ENCODE measurements at places on chromosomes 16 and 17. TPM values are rescaled to one million over a fixed set of nuclear protein-coding genes. Genes with fewer than 3 reads are reported as not detected.

- H3K4me3 ChIP-seq: no peak overlapping the region
- peaks cover 7% of the 10 kb centered on the region for H3K4me1 ChIP-seq
- no peaks in the 10 kb centered on the region for H3K27me3 ChIP-seq
- H3K27ac ChIP-seq: no peak overlapping the region
- H3K36me3 ChIP-seq: no peaks in the 10 kb centered on the region
- DNase-seq: no peak
Observed at GRCh38 chr17:14557480-14557879, 256.6 kb downstream of the HS3ST3B1 start.

- DNase-seq: no peak
- H3K4me1 ChIP-seq: no peaks in the 10 kb centered on the region
- H3K36me3 ChIP-seq: peaks cover 11% of the 10 kb centered on the region
- no peak overlapping the region for H3K27ac ChIP-seq
- H3K27me3 ChIP-seq: no peaks in the 10 kb centered on the region
Observed at GRCh38 chr17:9538626-9539025, 37.0 kb downstream of the STX8 start.

The SEPTIN1 gene
- total RNA-seq: 259 TPM

The CSH2 gene
- not detected for total RNA-seq

- peaks cover 18% of the 10 kb centered on the region for H3K36me3 ChIP-seq
- H3K4me3 ChIP-seq: no peak overlapping the region
Observed at GRCh38 chr17:29458066-29458465, 67.9 kb downstream of the TAOK1 start.

The PMFBP1 gene
- total RNA-seq: 1.0 TPM

The CCL1 gene
- total RNA-seq: not detected

The CDH1 gene
- total RNA-seq: 2.4 TPM

The SLC5A11 gene
- 4.2 TPM for total RNA-seq

GRCh38 chr17:79573196-79573896 lies 37.5 kb downstream of the RBFOX3 start:
- no peak overlapping the region for H3K27ac ChIP-seq
- H3K36me3 ChIP-seq: no peaks in the 10 kb centered on the region
- peaks cover 41% of the 10 kb centered on the region for H3K27me3 ChIP-seq
- H3K4me1 ChIP-seq: no peaks in the 10 kb centered on the region

The OMG gene
- 0.80 TPM for total RNA-seq

The MMP28 gene
- total RNA-seq: 3.4 TPM

GRCh38 chr16:63461248-63461841 lies 1425.1 kb upstream of the CDH8 start:
- H3K27ac ChIP-seq: no peak overlapping the region
- H3K4me3 ChIP-seq: no peak overlapping the region
- no peak for DNase-seq
- H3K36me3 ChIP-seq: no peaks in the 10 kb centered on the region

The KCTD13 gene
- total RNA-seq: 87.3 TPM

DNA sequence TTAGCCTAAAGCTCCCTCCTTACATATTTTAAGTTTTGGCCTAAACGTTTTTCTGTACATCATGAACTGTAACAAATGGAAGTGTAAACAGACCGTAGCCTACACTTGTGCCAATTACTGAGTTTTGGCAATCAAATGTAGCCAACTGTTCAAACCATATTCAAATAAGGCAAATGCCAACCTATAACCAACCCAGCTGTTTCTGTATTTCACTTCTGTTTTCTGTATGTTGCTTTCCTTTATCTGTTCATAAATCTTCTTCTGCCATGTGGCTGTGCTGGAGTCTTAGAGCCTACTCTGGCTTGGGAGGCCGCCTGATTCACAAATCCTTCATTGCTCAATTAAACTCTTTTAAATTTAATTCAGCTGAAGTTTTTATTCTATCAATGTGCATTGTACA lies 6.9 kb upstream of the C16orf78 start:
- H3K27me3 ChIP-seq: peaks cover 4% of the 10 kb centered on the region
- no peak for DNase-seq
- no peak overlapping the region for H3K4me3 ChIP-seq
- no peaks in the 10 kb centered on the region for H3K4me1 ChIP-seq
- H3K27ac ChIP-seq: no peak overlapping the region

GRCh38 chr16:23072769-23073549 lies 76.3 kb downstream of the USP31 start:
- no peak overlapping the region for H3K4me3 ChIP-seq
- H3K4me1 ChIP-seq: no peaks in the 10 kb centered on the region

The KIF18B gene
- total RNA-seq: 0.38 TPM

The SLC5A10 gene
- total RNA-seq: not detected

DNA sequence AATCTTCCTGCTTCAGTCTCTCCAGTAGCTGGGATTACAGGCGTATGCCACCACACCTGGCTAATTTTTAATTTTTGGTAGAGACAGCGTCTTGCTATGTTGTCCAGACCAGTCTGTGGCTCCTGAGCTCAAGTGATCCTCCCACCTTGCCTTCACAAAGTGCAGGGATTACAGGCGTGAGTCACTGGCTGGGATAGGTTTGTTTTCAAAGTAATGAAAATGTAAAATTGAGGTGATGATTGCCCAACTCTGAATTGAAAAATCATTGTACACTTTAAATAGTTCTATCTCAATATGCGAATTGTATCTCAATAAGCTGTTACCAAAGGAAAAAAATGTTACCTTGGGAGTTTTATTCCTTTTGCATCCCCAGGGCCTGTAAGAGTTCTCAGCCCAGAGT lies 1.2 kb upstream of the AMFR start:
- no peak for DNase-seq
- H3K4me1 ChIP-seq: peaks cover 7% of the 10 kb centered on the region
- no peaks in the 10 kb centered on the region for H3K36me3 ChIP-seq
- H3K4me3 ChIP-seq: no peak overlapping the region
- H3K27ac ChIP-seq: no peak overlapping the region

DNA sequence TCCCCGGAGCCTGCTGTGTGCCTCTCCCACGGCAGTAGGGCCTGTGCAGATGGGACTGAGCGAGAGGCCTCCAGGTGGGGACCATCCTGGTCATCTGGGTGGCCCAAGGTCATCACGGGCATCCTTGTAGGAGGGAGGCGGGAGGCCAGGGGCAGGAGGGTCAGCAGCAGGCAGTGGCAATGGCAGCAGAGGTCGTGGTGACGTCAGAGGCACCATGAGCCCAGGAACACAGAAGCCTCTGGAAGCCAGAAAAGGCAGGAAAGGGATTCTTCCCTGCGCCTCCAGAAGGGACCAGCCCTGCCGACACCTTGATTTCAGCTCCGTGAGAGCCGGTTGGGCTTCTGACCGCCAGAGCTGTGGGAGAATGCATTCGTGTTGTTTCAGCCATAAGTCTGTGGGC lies 190.3 kb downstream of the BANP start:
- H3K27ac ChIP-seq: no peak overlapping the region
- H3K4me3 ChIP-seq: no peak overlapping the region
- peaks cover 5% of the 10 kb centered on the region for H3K27me3 ChIP-seq
- no peaks in the 10 kb centered on the region for H3K36me3 ChIP-seq
- DNase-seq: no peak
- H3K4me1 ChIP-seq: no peaks in the 10 kb centered on the region

The VTN gene
- 1.9 TPM for total RNA-seq

DNA sequence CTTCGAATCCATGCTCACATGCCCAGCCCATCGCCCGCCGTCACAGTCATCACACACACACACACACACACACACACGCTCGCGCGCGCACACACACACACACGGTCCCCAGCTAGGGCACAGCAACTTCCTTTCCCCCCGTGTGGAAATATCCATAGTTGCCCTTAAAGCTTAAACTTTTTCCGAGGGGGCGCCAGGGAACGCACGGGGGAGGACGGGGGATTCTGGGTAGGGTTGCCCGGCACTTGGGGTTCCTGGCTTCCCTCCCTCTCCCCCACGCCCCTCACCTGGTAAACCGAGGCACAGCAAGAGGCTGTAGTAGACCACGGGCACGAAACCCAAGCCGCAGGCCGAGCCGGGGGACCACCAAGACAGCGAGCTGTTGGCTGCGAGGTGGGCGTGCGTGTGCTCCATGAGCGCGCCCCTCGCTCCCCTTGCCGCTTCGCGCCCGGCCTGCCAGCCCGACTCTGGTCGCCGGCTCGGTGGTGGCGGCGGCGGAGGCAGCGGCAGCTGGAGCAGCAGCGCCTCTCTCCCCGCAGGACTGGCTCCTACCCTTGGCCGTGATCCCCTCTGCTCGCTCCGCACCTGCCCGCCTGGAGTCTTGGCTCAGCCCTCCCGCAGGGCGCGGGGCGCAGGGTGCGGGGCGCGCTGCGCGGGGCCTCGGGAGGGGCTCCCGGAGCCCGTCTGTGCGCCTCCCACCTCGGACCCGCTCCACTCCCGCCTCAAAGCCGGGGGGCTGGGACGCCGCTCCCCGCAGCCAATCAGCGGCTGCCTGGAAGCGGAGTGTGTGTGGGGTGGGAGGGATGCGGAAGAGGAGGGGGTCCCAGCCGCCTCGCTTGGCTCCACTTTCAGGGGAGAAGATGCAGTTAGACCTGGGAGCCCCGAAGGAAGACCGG lies at the start of gene GPR139:
GPR139 (minus strand) TSS at position 688 of the 896 bp plus-strand sequence; CDS start at position 414, 274 bp downstream.
- no peak within 1 kb of the TSS for H3K4me3 ChIP-seq
- H3K27ac ChIP-seq: no peak within 1 kb of the TSS
- H3K4me1 ChIP-seq: no peaks in the 10 kb centered on the region
- H3K27me3 ChIP-seq: peaks cover 3% of the 10 kb centered on the region

DNA sequence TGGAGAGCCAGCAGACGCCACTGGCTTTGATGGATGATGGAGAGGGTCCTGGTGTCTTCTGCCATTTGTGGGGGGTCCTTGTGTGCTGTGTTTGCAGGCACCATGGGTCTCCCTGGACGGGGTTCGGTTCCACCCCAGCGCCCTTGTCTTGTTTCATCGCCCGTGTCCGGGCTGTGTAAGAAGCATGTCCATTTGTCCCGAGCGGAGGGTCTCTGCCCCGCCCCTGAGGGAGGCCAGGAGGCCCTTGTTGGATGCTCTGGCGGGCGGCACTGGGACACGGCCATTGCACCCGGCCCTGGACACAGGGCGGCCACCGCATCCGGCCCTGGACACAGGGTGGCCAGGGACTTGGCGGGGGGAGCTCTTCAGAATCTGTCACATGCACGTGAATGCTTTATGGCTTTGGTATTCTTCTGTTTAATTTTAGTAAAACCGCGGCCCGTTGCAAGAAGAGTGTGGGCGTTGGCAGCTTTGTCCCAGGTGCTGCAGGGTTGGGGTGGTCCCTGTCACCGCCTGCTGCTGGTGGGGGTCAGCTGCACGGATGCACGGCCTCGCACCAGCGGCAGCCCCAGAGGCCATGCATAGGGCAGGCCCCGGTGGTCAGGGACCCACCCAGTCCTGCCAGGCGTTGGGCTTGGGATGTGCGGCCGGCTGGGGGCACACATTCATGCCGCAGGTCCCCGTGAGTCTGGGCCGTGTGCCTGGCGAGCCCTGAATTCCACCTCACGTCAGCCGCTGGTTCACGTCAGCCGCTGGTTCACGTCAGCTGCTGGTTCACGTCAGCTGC lies 21.0 kb upstream of the ZNF750 start:
- H3K27ac ChIP-seq: peak overlapping the region; percentile 81
- H3K4me1 ChIP-seq: peaks cover 24% of the 10 kb centered on the region
- no peak for DNase-seq
- H3K27me3 ChIP-seq: no peaks in the 10 kb centered on the region

The FOXN1 gene
- total RNA-seq: not detected

- no peak overlapping the region for H3K27ac ChIP-seq
- no peaks in the 10 kb centered on the region for H3K36me3 ChIP-seq
- H3K4me3 ChIP-seq: no peak overlapping the region
- DNase-seq: no peak
- no peaks in the 10 kb centered on the region for H3K4me1 ChIP-seq
Observed at GRCh38 chr17:51601622-51602261, 341.4 kb downstream of the UTP18 start.

The ELMO3 gene
- 3.8 TPM for total RNA-seq

GRCh38 chr16:5523829-5524228 lies 426.2 kb upstream of the EEF2KMT start:
- no peak overlapping the region for H3K4me3 ChIP-seq
- H3K36me3 ChIP-seq: no peaks in the 10 kb centered on the region
- H3K4me1 ChIP-seq: no peaks in the 10 kb centered on the region
- no peak overlapping the region for H3K27ac ChIP-seq
- H3K27me3 ChIP-seq: no peaks in the 10 kb centered on the region
- no peak for DNase-seq

The PTX4 gene
- total RNA-seq: not detected

The SLC39A11 gene
- total RNA-seq: 25.7 TPM

The SNX20 gene
- total RNA-seq: 85.2 TPM

- H3K36me3 ChIP-seq: no peaks in the 10 kb centered on the region
- DNase-seq: no peak
- no peaks in the 10 kb centered on the region for H3K4me1 ChIP-seq
- no peaks in the 10 kb centered on the region for H3K27me3 ChIP-seq
Observed at GRCh38 chr16:59973966-59974365, 1239.8 kb upstream of the GOT2 start.

DNA sequence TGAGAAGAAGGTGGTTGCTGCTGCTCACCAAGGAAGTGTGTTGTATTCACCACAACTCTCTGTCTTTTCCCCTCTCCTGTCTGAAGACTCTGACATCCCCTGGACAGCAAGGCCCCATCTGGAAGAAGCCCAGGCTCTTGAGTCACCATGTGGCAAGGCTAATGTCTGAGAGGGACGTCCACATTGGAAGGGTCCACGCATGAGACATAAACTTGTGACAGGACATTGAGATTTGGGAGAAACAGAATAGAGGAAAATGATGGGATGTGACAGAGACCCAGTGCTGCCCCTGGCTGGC lies 176.5 kb downstream of the IRF8 start:
- H3K4me3 ChIP-seq: no peak overlapping the region
- H3K36me3 ChIP-seq: no peaks in the 10 kb centered on the region
- H3K27me3 ChIP-seq: peaks cover 48% of the 10 kb centered on the region
- no peak for DNase-seq

The UTS2R gene
- total RNA-seq: not detected

The KPNA2 gene
- 58.1 TPM for total RNA-seq

- H3K4me1 ChIP-seq: peaks cover 5% of the 10 kb centered on the region
- no peaks in the 10 kb centered on the region for H3K36me3 ChIP-seq
- no peaks in the 10 kb centered on the region for H3K27me3 ChIP-seq
- H3K27ac ChIP-seq: no peak overlapping the region
Observed at GRCh38 chr17:27480699-27481098, 24.5 kb downstream of the KSR1 start.

DNA sequence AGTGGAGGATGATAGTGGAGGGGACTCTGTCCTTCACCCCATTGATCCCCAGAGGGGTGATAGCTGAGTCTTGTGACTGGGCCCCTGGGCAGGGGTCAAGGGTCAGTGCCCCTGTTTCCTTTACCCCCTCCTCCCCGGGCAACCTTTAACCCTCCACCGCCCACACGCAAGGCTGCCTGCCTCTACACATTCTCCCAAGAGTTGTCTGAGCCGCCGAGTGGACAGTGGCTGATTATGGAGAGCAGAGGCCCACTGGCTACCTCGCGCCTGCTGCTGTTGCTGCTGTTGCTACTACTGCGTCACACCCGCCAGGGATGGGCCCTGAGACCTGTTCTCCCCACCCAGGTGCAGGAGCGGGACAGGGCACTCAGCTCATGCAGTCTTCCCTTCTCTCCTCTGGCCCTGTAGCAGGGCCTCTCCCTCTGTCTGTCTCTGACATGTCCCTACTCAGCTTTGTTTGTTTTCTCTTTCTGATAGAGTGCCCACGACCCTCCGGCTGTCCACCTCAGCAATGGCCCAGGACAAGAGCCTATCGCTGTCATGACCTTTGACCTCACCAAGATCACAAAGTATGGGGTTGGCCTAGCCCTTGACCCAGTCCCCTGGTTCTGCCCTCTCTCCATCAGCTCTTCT lies at the start of gene SHBG:
SHBG (plus strand) TSS at position 197 of the 633 bp plus-strand sequence; CDS start at position 235, 38 bp downstream.
- peaks cover 5% of the 10 kb centered on the region for H3K4me1 ChIP-seq
- no peak within 1 kb of the TSS for H3K27ac ChIP-seq
- no peak for DNase-seq
- no peaks in the 10 kb centered on the region for H3K36me3 ChIP-seq
- H3K27me3 ChIP-seq: peaks cover 4% of the 10 kb centered on the region

GRCh38 chr16:21301168-21301894 lies 23.2 kb upstream of the CRYM start:
- H3K27me3 ChIP-seq: no peaks in the 10 kb centered on the region
- peaks cover 17% of the 10 kb centered on the region for H3K4me1 ChIP-seq
- no peaks in the 10 kb centered on the region for H3K36me3 ChIP-seq

The IRX3 gene
- total RNA-seq: 0.35 TPM
